CD8-positive, alpha-beta memory T cell (primary cell): ENCODE measurements at places on chromosomes 6 and 20.

DNA sequence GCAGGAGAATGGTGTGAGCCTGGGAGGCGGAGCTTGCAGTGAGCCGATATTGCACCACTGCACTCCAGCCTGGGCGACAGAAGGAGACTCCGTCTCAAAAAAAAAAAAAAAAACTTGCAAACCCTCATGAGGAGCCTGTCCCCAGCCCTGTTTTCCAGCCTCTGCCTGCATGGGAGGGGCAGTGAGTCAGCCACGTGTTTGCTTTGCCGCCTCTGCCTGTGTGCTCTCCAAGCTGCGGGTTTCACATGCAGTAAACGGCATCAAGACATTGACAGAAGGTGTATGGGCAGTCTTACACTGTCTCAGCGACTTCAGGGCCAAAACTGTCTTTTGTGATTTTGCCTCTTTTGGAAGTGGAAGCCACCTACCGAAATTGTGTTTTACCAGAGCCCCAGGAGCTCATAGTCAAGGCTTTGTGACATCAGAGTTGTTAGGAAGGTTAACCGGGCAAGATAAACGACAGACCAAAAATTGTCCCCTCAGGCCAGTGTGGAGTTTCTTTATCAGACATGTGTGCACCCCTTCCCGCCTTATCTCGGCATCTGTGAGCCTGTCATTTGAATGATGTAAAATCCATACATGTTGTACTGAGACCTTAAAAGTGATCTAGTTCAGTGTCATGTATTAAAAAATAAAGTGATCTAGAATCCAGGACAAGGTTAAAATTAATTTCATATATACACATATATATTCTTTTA lies 52.9 kb downstream of the RPP40 start:
- no peak for DNase-seq

DNA sequence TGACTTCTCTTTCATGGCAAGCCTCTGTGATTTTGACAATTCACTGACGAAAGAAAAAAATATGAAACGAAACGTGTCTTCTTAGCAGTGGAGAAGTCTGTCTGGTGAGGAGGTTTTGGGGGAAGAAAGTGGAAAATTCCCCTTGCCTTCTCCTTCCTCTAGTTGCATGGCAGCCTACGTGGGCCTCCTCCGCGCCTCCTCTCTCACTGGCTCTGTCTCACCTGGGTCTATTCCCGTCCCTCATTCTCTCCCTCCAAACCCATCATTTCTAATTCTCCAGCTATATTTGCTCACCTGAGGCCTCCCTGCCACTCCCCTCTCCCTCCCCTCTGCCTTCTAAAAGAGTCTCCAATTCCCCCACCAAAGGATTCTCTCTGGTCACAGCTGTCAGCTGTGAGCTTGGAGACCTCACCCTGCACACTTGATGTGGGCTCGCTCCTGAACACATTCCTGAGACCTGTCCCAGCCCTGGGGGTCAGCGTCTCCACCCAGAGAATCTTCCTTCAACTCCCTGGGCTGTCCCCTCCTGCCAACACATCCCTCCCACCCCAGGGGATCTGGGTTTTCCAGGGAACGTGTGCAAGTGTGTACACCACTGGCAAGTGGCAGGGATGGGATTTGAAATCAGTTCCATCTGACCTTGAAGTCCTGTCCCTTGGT lies 159.6 kb upstream of the PMEPA1 start:
- DNase-seq, result no peak

DNA sequence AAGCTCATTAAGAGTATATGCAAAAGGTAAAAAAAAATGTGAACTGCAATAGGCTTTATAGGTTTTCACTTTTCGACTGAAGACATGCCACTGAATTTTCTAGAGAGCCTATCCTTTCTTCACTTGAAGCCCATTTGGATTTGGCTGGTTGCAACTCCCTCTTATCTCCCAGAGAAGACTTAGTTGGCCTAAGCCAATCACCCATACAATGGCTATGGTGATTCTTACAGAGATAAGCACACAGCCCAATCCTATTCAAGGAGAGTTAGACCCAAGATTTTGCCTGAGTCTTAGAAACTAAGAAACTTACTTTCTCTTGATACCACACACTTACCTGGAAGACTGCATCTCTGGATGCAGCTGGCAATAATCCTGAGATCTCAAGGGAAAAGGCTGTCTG lies 167.3 kb upstream of the PTCHD4 start:
- DNase-seq, result no peak

DNA sequence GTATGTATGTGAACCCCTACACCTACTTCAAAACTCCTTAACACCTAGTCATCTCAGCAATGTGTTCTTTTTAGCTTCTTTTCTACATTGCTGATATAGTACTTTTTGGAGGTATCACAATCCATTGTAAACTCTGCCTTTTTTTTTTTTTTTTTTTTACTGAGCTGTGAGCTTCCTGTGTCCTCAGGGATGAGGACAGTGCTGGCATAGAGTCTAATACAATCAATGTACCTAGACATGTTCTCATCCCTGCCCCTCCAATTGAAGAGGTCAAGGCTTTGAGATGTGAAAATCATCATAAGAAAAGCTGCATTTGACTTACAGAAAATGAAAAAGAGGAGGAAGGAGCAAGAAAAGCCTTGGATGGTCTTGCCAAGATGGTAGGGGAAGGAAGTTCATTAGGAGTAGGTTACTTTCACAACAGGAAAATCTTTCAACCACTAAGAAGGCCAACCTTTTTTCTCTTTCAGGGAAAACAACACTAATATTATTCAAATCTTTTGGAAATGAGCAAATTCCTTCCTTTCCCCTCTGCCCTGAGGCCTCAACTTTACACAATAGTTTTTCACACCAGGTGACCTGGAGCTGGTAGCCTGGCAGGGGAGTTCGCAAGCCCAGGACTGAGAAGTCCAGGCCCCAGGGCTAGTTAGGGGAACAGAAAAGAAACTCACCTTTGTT lies 2.8 kb upstream of the JARID2 start:
- no peak for DNase-seq

GRCh38 chr6:118198746-118199145 lies 291.7 kb downstream of the SLC35F1 start:
- no peak for DNase-seq

DNA sequence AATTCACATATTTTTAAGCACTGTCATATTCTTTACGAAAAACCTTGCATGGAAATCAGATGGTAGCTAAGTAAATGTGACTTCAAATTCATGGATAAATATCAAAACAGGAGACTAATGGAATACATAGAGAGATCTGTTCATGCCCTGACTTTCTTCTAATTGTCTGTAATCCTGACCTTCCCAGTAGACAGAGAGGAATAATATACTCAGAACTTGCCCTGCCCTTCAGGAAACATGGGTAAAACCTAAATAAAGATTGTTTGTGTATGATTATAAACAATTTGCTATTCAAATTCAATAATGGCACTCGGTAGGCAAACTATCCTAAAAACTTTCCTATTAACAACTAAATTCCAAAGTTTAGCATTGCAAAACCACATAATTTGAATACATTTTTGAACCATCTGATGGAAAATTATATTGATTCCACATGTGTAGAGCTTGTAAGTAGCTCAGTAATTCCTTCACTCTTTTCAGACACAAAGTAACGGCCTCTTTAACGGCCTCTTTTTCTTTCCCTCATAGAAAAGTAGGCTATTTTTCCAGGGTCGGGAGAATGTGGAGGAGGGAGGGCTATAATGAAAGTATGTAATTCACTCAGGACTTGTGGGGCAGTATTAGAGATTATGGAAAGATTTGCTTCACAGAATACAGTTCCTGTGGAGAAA lies 227.6 kb downstream of the ALDH8A1 start:
- DNase-seq, result no peak

DNA sequence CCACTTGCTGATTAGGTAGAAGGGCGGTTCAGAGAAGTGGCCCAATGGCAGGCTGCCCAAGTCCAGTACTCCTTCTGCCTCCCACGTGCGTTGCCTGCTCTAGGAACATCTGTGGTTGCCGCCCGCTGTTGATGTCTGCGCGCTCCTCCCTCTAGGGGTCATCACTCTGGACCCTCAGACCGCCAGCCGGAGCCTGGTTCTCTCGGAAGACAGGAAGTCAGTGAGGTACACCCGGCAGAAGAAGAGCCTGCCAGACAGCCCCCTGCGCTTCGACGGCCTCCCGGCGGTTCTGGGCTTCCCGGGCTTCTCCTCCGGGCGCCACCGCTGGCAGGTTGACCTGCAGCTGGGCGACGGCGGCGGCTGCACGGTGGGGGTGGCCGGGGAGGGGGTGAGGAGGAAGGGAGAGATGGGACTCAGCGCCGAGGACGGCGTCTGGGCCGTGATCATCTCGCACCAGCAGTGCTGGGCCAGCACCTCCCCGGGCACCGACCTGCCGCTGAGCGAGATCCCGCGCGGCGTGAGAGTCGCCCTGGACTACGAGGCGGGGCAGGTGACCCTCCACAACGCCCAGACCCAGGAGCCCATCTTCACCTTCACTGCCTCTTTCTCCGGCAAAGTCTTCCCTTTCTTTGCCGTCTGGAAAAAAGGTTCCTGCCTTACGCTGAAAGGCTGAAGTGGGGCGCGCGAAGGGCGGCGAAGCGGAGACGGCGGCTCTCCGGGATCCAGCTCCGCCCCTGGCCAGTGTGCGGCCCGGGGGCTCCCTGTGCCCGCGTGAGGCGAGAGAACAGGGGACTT lies 8.5 kb downstream of the TRIM15 start:
- peak; percentile 6 for DNase-seq

- no peak for DNase-seq
Measured at GRCh38 chr6:118659513-118660217, 8.3 kb upstream of the CEP85L start.

DNA sequence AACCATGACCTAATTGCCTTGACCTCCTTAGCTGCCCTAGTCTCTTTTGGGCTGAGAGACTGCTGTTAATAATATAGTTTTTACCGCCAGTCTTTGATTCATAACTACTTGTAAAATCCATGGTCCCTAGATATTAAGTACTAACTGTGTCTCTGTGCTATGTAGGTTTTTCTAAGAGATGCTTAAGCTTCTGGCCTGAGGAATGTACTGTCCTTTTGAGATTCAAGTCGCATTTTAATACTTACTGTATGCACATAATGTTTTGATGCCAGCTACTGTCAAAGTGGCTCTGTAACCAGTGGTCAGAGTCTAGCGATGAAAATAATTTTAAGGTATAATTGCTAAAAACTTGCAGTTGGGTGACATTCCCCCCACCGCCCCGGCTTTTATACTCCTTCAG lies 2.1 kb downstream of the AKAP12 start:
- no peak for DNase-seq

GRCh38 chr20:24098886-24099285 lies 110.3 kb upstream of the GGTLC1 start:
- no peak for DNase-seq

DNA sequence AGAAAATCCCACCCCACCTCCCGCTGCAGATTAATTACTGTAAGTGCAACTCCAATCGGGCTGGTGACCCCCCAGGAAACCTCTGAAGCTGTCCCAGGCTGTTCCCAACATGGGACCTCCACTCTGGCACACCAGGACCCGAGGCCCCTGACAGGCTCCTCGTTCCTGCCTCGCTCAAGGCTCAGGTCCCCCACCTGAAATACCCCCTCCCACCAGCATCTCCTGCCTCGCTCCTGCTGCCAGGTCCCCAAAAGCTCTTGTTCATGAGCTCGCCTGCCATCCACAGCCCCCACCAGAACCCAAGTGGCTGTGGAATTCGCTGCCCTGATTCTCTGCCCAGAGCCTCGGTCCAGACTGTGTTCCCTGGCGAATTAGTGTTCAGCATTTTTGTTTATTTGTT lies 26.1 kb downstream of the NPEPL1 start:
- DNase-seq, result no peak

DNA sequence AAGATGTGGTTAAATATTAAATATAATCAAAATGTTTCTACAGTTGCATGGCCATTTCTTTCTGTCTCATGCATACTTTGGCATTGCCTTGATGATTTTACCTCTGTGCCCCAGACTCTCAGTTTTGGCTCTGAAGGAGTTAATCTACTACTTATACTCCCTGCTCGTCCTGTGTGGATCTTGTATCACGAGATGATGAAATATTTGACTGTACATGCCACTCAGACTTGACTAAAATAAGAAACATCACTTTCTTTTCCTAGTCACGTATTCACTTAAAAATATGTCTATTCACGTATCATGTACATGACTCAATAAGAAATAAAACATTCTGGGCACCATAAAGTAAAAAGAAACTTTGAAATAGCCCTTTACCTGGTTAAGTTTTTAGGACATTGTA lies 397.7 kb downstream of the RFPL4B start:
- DNase-seq, result no peak

GRCh38 chr6:142692942-142693341 lies 252.0 kb downstream of the HIVEP2 start:
- peak; percentile 52 for DNase-seq

DNA sequence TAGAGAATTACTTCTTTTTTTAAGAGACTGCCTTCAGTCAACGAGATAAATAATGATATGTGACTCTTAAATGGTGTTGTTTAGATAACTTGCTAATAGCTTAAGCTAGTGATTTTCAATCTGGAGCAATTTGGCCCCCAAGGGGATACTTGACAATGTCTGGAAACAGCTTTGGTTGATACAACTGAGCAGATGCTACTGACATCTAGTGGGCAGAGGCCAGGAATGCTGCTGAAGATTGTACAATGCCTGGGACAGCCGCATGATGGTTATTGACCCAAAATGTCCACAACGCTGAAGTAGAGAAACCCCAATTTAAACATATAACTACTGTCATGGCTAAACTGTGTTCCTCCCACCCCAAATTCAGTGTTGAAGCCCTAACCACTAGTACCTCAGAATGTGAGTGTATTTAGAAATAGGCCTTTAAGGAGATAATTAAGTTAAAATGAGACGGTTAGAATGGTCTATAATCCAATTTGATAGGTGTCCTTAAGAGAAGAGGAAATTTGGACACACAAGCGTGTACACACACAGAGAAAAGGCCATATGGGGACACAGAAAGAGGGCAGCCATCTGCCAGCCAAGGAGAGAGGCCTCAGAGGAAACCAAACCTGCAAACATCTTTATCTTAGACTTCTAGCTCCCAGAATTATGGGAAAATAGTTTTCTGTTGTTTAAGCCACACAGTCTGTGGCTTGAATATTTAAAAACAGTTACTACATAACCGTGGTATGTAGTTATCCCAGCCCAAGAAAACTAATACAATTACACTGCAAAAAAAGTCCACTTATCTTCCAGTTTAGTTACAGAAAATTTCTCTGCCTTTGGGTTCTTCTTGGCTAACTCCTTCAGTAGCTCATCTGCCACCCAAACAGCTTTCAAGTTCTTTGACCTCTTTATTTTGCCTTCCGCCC lies 22.2 kb downstream of the RWDD2A start:
- DNase-seq, result peak; percentile 22
